Activated T-helper 2 cell treated with anti-CD3 and anti-CD28 coated beads, Interferon-gamma antibody, Interleukin-2, Interleukin-4, amounts not matched to agents 10 μg/mL and 5 μg/mL and 100 μg/mL, durations not matched to agents 14 hours and 24 hours and 36 hours (primary cell): ENCODE measurements at places on chromosomes 7 and 10.

DNA sequence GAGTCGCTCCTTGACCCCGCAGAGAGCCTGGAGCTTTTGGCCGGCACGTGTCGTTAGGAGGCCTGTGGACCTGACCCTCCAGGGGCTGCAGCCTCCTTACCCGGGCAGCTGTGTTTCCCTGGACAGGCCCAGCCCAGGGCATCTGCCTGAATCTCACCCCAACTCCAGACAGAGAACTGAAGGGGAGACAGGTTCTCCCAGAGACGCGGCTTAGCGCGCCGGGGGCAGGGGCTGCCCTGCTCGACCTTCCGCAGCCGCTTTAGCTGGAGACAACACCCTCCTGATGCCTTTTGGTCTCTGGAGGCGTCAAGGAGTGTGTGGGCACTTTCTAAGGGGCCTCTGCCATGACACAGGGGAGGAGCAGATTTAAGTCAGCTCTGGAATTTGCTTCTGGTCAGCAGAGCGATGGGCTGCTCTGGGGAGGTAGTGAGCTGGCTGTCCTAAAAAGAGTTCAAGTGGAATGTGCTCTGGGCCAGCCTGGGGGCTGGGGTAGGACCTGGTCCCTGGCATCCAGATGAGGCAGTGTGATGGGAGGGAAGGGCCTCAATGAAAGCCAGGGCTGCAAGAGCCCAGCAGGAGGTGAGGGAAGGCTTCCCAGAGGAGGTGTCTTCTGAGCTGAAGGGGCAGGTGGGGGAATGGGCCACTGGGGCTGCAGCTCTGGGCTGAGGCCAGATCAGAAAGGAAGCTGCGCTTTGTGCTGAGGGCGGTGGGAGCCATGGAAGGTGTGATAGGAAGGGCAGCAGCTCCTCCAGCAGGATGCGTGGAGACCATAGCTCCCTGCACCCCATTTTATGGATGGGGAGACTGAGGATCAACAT is 5.8 kb downstream of the GRIFIN start:
- no peaks in the 10 kb centered on the region for H3K36me3 ChIP-seq
- no peak overlapping the region for H3K27ac ChIP-seq
- H3K4me3 ChIP-seq = no peak overlapping the region
- peaks cover 14% of the 10 kb centered on the region for H3K27me3 ChIP-seq
- DNase-seq = no peak

DNA sequence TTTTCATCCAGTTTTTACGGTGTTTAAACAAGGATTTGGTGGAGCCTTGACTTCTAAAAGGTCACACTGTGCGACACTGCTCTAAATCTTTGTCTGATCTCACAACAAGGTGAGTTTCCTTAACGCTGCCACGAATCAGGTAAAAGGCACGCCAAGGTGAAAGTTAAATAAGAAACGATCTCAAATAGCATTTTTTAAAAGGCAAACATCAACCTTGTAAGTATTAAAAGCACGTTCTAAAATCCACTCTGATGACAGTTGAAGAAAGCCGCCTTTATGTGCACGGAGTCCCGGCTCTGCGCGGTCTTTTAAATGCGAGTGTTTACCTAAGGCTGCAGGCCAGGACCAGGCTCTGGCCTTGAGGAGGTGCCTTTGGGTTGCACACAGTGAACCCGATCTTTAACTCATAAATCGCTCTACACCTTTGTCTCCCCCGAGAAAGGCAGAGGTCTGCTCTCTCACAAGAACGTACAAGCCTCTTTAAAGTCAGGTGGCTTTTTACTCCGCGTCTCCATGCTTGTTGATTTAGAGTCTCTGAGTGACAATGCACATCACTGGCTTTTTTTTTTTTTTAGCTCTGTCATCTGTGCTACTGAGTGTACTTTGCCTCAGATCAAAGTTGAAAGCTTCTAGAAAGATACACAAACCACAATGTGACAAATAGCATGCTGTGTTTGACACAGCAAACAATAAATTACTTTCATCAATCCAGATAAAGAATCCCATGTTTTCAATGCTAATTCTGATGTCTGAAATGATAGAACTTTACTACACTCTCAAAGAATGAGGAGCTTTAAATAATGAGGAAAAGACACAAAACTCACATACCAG is 25.9 kb upstream of the RNF32 start:
- peaks cover 9% of the 10 kb centered on the region for H3K36me3 ChIP-seq
- peak overlapping the region; percentile 62 for H3K4me3 ChIP-seq
- H3K27me3 ChIP-seq = peaks cover 38% of the 10 kb centered on the region

DNA sequence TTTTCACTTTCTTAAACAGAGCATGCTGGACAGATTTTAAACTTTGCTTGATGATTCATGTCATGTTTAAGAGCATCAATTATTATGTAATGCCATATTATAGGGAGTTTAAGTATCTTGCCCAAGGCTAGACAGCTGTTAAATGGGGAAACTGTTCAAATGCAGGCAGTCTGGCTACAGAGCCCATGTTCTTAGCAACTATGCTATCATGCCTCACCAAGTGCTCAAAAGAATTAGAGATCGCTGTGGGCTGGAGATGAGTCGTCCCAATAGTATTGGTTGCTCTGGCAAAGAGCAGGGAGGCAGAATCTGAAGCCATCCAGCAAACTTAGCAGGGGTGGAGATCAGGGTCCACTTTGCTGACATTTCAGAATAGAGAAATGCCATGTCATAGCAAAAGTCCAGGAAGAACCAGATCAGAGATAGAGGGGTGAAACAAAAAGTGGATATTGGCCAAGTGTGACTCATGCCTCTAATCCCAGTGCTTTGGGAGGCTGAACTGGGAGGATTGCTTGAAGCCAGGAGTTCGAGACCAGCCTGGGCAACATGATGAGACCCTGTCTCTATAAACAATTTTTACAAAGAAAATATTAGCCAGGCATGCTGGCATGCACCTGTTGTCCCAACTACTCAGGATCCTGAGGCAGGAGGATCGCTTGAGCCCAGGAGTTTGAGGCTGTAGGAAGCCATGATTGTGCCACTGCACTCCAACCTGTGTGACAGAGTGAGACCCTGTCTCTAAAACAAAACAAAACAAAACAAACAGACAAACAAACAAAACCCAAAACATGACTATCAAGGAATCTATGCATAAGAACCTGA is 57.8 kb downstream of the BAMBI start:
- DNase-seq = no peak
- H3K27ac ChIP-seq = no peak overlapping the region
- no peak overlapping the region for H3K4me3 ChIP-seq

DNA sequence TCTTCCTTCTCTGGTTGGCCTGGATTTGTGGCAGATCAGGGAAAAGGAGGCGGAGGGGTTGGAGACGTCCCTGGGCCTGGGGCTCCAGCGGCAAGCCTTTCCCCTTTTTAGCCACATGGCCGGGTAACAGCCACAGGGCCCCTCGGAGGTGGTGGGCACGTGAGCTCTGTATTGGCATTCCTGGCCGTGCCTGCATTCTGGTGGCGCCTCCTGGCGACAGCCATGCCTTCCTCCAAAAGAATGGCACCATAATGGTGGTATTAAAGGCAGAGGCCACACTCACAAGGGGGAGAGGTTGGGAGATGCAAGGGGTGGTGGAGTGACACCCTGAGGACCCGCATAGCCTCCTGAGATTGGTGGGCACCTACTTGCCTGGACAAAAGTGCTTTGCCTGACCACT is 3.0 kb upstream of the AQP1 start:
- no peak overlapping the region for H3K27ac ChIP-seq
- H3K27me3 ChIP-seq = no peaks in the 10 kb centered on the region
- no peaks in the 10 kb centered on the region for H3K36me3 ChIP-seq
- H3K4me3 ChIP-seq = no peak overlapping the region
- no peak for DNase-seq

DNA sequence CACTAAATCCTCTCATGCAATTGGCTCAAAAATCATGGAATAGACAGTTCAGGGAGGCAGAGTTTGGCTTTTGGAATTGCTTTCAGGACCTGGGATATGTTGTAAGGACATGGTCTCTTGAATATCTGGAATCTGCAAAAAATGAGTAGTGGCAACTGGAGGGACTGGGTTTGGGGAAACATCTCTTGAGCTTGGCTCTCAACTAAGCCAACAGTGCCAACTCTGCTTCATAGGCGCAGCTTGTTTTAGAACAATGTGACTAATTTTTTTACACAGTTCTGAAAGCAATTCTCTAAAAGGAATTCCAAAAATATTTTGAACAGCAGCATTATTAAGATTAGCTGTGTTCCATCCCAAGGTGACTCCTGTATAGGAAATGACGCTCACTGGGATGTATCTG is 121.5 kb upstream of the DPP6 start:
- no peak overlapping the region for H3K27ac ChIP-seq
- no peaks in the 10 kb centered on the region for H3K4me1 ChIP-seq
- DNase-seq = no peak
- H3K4me3 ChIP-seq = no peak overlapping the region
- H3K27me3 ChIP-seq = no peaks in the 10 kb centered on the region

DNA sequence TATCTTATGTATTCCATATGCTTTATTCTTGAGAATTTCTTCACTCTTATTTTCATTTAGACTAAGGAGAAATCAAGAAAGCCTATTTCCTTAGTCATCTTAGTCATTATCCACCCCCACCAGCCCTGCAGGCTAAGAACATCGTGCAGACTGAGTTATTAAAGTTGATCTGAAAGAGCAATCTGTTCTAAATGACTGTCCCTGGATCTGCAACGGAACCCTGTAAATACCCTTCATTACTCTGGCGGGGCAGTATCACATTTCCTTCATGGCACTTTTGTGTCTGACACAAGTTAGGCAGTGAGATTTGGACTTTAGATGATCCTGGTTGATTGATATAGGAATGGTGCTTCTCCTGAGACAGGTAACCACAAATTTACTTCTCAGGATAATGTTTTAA is 3.5 kb upstream of the MYPN start:
- no peaks in the 10 kb centered on the region for H3K4me1 ChIP-seq
- H3K36me3 ChIP-seq = no peaks in the 10 kb centered on the region
- peaks cover 25% of the 10 kb centered on the region for H3K27me3 ChIP-seq
- no peak for DNase-seq
